ENCODE measurements at places on chromosomes 2 and 18.

- no peak for DNase-seq
Measured at GRCh38 chr2:45904946-45905631, 253.6 kb downstream of the PRKCE start.

GRCh38 chr18:10085416-10085815 lies 171.6 kb downstream of the VAPA start:
- no peak for DNase-seq

DNA sequence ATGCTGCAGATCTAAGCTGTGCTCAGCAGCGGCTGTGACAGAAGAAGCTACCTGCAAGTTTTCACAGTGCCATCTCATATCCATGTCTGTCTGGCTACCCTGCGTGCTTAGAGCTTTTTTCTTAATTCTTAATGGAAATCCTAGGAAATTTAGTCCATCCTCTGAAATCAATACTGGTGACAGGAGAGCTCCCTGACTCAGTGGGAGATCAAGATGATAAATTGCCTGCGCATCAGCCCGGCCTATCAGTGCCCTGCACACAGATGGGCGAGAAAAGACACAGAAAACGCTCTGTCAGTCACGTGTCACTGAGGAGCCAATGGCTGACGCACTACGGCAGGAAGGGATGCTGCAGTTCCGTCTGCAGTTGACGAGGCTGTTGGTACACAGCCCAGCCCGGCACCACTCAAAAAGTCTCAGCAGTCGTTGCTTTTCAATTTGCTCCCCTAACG lies 819.6 kb upstream of the FSHR start:
- DNase-seq: peak; percentile 43

- no peak for DNase-seq
Measured at GRCh38 chr2:65411056-65411795, 21.2 kb downstream of the SPRED2 start.

DNA sequence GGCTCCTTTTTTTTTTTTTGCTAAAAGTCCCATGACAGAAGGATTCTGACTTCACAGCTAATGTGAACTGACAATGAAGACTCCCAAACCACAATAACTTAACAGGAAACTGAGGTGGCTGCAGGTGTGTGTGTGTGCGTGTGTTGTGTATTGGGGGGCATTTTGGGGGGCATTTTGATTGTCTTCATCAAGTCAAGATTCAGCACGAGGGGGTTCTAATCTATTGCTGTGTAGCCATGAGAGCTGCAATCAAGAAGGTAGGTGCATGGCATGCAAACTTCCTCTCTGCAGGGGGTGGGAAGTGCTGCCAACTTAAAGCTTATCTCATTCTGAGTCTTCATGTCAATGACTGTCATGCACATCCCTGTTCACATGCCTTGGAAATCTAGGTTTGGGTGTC lies 25.2 kb downstream of the SPRED2 start:
- DNase-seq: no peak

DNA sequence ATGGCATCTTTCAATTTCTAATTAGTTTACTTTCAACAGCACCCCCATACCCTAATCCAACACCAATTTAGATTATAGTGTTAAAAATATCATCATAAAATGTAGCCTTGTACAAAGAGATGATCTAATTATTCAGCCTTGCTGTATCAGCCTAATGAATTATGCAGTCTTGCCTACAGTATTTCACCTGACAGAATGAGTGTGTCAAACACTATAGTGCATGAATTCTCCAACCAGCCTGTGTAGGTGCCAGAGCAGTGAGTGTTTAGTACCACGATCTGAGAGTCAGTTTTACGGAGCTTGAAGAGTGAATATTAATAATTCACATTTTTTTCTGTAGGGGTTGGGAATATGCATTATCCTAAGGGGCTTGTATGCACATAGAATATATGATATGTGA lies 411.6 kb upstream of the SLC14A2 start:
- DNase-seq: no peak

- no peak for DNase-seq
Measured at GRCh38 chr18:56647951-56648893, 2.9 kb upstream of the WDR7 start.

GRCh38 chr2:239596253-239596652 lies 195.4 kb upstream of the HDAC4 start:
- DNase-seq: no peak

DNA sequence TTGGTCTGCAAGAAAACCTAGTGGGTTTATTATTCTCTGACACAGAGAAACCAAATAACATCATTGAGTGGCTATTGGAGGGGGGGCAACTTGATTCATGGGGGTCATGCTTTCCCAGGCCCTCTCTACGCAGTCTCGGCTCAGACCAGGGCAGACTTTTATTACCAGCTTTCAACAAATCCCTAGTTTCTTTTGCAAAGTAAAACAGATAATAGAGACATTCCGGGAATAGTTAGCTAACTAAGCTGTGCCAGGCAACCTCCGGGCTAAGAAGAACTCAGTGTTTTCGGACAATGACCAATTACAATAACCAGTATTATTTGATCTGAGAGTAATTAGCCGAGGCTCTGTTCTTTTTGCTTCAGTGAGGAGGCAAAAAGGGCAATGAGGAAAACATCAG lies 66.3 kb downstream of the CDK15 start:
- DNase-seq: no peak

DNA sequence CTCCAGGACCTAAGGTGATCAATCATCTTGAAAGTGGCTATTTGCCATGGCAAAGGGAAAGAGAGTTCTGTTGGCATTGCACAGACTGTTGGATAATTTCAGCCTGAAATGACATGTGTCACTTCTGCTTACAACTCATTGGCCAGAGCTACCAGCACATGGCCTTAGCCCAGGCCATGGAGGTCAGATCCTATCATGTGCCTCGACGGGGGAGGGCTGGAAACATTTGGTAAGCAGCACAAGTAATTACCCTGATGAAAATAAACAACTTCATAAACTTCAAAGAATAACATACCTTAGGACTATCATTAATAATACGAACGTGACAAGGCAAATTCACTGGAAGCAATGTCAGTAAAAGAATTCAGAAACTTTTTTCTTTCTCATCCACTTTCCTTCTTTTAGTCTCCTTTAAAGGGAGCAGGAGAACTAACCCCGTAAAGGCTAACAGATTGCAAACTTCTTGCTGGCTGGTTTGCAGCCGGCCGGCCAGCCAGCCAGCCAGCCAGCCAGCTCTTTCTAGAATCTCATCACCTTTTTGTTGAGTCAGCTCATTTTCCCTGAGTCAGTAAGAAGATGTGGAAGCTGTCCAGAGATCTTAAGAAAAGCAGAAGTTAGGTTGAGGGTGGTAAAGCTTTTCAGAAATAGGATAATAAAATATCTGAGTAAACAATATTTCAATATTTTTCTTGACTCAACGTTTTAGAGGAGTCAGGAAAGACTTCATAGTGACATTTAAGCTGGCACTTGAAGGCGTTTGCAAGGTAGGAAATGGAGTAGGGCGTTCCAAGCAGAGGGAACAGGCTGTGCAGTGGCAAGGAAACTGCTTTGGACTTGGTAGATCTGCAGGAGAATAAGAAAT lies 31.9 kb downstream of the CNRIP1 start:
- no peak for DNase-seq

GRCh38 chr2:231449503-231450054 lies 14.7 kb downstream of the NCL start:
- no peak for DNase-seq

DNA sequence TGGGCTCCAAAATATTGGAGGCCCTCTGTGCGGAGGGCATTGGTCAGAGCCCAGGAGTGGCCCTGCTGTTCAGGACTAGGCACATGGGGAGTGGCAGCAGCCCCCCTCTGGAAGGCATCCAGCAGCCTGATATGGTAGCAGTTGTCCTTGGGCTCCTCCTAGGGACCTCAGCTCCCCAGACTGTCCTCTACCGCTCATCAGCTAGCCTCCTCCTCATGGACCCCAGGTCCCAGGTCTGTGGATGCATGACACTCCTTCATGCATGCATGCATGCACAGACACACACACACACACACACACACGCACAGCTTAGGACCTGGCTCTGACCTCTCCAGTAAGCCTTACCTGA lies 15.4 kb upstream of the ATP6V1B1 start:
- no peak for DNase-seq

DNA sequence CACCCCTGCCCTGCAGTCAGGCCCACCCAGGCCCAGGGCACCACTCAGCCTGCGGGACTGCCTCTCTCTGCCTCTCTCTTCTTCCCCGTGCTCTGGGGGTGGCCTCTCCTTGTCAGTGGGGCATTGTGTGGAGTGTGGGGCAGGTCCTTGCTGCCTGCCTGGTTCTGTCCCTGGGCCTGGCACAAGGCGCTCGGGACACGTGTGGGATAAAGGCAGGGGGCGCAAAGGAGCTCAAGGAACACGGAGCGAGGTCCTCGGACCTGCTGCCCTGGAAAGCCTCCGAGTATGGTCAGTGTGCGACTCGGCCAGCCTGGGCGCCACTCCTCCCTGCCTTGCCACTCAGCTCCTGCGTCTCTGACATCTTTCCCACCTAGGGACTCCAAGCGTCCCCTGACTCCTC lies 262.2 kb downstream of the HDAC4 start:
- DNase-seq: no peak

DNA sequence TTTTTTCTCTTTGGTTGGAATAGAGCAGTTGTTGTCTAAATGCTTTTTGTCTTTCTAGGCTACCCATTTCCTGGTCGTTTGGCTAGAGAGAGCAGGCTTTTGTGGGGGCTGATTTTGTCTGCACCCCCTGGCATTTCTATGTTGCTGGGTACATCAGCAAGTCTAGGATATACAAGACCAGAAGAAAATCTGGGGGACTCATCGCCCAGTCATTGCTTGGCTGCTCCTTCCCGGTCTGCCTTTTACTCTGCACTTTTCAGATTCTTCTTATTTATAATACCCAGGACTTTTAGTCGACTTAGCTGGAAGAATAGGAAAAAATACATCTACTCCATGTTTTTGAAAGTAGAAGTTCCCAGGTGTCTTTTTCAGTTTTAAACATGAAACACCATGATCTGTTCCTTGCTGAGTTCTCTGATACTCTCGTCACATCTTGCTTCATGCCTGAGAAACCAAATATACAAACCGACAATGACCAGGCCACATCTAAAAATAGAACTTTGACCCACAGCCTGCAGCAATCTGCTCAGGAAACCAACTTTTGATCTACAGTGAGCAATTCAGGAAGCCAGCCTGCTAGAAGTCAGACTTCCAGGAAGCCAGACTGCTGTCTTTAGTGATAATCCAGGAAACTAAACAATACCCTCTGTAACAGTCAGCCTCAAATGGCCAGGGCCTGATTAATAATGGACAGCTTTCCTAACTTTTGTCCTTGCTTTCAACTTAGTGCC lies 163.8 kb upstream of the MEX3C start:
- no peak for DNase-seq

DNA sequence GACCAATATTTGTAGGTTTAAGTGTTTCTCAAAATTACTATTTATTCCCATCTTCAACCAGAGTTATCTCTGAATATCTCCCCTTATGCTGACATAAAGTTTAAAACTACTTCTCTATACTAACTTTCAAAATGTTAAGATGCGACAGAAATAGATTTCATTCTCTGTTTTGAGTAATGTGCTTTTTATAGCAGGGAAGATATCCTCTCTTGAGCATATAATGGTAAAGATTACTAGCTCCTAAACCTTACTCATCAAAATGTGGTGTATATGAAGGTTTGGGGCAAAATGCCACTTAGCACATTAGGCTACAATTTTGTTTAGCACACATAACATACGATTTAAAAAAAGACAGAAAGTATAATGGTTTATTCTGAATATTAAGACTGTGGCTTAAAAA lies 54.4 kb downstream of the CWC22 start:
- no peak for DNase-seq

DNA sequence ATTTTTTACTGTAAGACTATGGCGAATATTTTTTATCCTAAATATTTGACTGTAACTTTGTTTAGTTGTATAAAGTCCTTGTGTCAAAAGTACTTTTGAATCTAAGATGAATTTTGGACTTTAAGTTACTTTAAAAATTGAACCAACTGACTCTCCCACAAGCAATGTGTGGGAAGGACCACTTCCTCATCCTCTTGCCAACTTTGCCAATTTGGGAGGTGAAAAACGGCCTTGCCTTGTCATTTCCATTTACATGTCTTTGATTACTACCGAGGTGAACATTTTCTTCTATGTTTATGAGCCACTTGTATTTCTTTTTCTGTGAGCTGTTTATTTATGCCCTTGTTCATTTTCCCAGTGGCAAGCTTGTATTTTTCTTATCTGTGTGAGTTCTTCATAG lies 12.8 kb upstream of the MSGN1 start:
- no peak for DNase-seq

DNA sequence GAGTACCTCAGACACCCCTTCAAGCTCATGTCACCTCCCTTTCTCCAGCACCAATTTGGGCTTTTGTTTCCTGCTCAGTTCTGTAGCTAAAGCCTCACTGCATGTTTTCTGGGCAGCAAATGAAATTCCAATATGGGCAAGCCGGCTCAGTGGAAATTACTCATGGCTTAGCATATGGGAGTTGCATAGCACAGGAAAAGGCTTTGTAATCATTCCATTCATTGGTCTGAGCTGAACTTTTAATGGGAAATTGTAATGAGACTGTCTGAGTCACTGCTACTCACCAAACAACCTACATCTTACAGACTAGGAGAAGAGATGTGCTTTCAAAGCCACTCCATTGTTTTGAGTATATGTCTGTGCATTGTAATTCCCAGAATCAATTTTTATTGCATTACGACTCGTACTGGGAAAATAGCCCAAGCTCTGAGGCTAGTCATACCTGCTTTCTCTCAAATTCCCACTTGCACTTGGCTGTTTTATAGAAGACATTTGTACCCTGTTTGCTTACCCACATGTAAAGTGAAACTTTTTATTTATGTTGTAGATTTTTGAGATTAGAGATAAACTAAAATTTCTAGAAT lies 139.5 kb upstream of the LRATD1 start:
- DNase-seq: no peak

DNA sequence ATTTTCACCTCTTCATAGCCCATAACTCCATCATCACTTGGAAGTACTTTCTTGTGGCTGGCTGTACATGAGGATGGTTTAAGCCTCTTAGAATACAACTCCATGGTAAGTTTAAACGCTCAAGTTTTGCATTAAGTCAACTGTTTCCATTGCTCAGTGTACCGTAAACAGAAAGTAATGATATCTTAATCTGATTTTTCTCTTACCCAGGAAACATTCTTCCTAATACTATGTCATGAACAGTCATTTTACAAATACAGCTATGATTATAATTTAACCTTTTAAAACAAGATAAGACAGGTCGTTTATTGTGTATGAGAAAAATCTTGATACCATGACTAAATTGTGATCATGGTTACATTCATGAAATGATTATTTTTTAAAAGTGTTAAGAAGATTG lies 11.6 kb upstream of the DYNC2LI1 start:
- no peak for DNase-seq

DNA sequence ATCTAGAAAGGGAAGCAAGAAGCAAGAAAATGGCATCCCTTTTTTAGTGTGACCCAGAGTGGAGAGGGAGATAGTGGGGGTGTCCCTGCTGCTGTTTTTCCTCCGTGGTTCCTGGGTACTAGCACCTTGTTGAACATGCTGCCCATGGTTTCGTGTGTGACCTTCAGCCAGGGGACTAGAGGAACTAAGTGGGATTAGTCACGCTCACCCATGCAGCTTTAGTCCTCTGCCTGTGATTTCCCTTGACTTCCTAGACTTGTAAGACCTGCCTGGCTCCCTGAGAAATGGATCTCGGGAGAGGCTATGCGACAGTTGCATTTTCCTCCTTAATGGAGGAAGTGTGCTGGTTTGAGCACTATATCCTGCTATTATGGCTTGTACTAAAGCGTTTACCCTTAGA lies 471.4 kb downstream of the DCDC2C start:
- no peak for DNase-seq

Data from stimulated activated CD4-positive, alpha-beta T cell treated with anti-CD3 and anti-CD28 coated beads, Interleukin-1b, Interleukin-23, amount 100 ng/mL, for 4 hours (primary cell).